ENCODE measurements at places on chromosomes 4 and X.

- no peak for DNase-seq
Measured at GRCh38 chrX:18174971-18175370, 45.7 kb downstream of the BEND2 start.

DNA sequence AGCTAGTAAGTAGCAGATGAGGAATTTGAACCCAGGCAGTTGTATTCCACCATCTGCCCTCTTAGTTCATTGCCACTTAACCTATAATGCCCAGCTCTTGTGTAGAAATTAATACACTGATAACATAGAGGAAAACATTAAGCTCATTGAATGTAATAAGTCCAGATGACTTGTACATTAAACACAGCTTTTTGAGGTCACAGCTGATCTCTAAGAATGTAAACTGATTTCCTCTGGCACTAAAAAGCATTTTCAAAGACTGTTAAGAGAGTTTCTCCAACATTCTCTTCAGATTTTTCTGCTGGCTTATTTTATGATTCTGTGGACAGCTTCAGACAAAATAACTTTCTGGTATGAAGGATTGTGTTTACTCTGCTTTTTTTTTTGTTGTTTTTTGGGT is 42.7 kb downstream of the HPRT1 start:
- no peak for DNase-seq

GRCh38 chr4:95742179-95742578 is 97.7 kb upstream of the PDHA2 start:
- no peak for DNase-seq

DNA sequence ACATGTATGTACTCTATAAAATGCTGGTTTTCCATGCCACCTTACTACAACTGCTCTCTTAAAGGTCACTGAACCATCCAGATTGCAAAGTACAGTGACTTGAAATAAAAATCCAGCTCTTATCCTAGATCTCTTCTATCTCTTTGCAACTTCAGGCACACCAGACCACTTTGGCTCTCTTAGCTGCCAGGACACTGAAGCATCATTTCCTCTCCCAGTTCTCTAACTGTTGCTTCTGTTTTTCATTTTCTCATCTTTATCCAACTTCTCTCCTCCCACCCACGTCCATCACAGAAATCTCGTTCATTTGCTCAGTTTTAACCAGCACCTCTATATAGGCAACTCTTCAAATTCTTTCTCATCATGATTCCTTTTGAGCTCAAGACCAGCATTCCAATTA is 74.3 kb downstream of the METTL14 start:
- no peak for DNase-seq

- no peak for DNase-seq
Measured at GRCh38 chrX:63664741-63665140, 120.3 kb downstream of the ARHGEF9 start.

GRCh38 chr4:156628858-156629257 is 342.7 kb downstream of the PDGFC start:
- DNase-seq, result no peak

DNA sequence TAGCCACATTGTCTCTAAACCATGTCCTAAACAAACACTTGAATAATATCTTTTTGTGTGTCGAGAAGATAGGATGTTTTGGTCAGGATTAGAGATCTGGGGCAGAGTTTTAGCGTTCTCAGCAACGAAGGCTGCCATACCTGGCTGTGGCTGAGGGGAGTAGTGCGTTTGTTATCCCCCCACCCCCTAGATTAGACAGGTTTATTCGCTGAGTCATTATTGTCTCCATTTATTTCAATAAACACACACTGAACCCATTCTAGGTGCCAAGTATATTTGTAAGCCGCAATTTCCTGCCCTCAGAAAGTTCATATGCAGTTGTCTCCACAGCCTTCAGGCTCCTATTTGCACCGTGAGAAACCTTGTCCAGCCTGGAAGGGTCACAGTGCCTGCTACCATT is 1684.8 kb upstream of the TENM3 start:
- no peak for DNase-seq

DNA sequence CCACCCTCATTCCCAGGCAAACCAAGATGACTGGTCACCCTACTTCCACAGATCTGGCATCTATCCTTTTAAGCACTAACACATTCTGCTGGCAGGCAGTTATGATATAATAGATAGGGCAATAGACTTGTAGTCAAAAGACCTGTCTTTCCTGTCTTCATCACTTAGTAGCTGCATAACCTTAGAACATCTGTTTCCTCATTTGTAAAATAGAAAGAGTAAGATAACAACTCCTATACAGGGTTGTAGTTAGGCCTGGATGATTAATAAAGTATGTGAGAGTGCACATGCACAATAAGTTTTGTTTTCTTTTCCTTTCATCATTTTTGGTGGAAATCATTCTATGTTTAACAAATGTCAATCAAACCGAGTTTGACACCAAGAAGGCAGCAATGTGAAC is 72.1 kb downstream of the GPR82 start:
- no peak for DNase-seq

DNA sequence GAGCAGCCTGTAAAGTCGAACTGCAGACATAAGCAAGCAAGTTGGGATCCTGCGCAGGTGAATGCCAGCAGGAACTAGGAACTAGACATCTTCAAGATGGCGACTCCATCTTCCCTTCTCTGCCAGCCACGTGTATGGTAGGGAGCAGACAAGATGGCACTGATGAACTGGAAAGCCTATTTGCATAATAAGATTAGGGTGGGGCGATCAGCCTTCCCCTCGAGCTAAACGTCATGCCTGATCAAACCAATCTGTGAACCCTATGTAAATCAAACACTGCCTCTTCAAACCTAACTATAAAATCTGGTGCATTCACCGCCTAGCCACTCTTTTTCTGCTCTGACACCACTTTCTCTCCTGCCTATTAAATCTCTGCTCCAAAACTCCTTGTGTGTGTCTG is 28.1 kb upstream of the LGI2 start:
- no peak for DNase-seq

DNA sequence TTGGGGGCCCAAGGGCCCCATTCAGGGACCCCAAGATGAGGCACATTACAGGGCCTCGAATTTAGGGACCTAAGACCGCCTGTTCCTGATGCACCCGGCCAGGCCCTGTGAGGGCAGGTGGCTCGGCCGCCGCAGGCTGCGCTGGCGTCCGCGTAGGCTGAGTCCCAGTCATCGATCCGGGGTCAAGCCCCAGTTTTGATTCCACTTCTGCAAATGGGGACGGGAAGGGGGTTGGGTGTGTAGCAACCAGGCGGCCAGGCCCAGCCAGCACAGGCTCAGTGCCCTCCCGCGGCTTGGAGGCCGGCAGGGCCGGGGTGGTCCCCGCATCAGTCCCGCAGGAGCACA is 327 bp downstream of the PNPLA4 start:
- DNase-seq, result peak; percentile 1

- no peak for DNase-seq
Measured at GRCh38 chr4:22695917-22696316, 3.2 kb downstream of the GBA3 start.

- no peak for DNase-seq
Measured at GRCh38 chrX:23898412-23898959, 9.3 kb downstream of the APOO start.

- DNase-seq, result no peak
Measured at GRCh38 chr4:173218411-173219125, 50.0 kb downstream of the GALNT7 start.

- no peak for DNase-seq
Measured at GRCh38 chrX:23727206-23727605, 15.9 kb downstream of the ACOT9 start.

DNA sequence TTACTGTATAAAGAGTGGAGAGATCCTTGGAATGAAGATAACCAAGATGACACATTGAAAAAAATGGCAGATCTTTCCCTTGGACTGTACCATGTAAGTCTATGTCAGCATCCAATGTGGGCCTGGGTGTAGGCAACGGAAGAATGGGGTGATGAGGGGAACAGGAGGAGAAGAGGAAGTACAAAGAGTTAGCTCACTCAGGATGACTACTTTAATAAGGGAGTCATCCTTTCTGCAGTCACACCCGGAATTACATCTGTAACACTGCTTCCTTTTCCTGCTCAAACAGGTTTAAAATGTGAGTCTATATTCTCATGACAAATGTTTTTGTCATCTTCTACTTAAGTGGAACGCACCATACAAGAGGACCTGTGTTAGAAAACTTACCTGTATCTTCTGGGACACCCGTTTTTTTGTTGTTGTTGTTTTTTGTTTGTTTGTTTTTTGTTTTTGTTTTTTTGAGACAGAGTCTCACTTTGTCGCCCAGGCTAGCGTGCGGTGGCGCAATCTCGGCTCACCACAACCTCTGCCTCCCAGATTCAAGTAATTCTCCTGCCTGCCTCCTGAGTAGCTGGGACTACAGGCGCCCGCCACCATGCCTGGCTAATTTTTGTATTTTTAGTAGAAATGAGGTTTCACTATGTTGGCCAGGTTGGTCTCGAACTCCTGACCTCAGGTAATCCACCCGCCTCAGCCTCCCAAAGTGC is 18.0 kb downstream of the HPSE start:
- DNase-seq, result no peak

- DNase-seq, result no peak
Measured at GRCh38 chr4:150938417-150938816, 76.7 kb downstream of the LRBA start.

DNA sequence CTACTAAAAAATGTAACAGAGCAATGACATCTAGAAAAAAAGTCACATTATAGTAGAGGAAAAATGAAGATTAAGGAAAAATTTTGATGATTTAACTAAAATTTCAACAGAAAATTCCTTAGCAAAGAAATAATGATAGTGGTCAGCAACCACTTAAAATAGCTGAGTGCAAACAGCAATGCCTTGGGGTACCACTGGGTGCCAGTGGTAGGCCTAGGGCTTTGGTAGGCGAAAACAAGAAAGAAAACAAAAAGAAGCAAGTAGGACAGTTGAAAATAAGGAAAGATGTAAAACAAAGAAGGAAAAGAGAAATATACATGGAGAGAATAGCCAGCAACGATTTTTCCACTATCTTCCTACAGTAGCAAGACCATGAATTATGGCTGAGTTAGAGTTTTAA is 313.5 kb upstream of the IRS4 start:
- DNase-seq, result no peak

DNA sequence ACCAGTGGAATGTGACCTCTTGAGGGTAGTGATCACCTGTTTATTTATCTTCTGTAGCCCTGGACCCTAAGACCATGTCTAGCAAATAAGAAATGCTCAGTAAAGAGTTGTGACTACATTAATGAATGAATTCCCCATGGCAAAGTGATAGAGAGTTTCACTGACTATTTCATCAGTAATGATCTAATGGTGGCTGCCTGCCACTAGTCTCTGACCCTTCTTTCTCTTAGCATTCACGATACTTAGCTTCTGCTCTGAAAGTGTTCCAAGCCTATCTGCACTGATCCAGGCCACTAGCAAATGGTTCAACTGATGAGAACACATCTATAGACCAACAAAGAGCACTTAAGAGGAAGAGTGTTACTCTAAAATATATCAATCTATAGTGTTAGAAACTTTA is 50.0 kb upstream of the RASGEF1B start:
- DNase-seq, result no peak

DNA sequence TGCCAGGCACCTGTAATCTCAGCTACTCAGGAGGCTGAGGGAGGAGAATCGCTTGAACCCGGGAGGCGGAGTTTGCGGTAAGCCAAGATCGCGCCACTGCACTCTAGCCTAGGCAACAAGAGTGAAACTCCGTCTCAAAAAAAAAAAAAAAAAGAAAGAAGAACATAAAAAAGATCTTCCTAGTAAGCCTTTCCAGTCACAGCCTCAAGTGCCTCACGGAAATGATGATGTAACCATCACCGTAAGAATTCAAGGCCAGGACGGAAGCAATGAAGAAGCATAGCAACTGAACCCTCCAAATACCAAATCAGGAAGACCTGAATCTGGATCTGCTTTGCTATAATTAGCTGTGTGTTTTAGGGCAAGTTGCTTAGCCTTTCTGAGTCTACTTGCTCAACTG is 28.8 kb downstream of the RBM47 start:
- no peak for DNase-seq

DNA sequence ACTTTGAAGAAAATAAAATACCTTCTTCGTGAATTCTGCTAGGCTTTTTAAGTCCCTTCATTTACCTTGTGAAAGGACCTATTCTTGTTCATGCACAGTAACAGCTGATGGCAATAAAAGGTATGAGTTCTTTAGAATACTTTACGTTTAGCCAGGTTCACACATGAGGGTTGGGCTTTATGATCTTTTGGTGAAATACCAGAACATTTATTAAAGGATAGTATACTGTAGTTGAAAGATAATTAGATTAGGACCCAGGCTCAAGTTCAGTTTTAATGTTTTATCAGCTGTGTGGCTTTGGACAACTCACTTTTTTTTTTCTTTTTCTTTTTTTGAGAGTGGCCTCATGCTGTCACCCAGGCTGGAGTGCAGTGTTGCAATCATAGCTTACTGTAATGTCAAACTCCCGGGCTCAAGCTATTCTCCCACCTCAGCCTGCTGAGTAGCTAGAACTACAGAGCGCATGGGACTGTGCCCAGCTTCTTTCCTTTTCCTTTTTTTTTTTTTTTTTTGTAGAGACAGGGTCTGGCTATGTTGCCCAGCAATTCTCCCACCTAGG is 28.2 kb upstream of the NEIL3 start:
- DNase-seq, result no peak

DNA sequence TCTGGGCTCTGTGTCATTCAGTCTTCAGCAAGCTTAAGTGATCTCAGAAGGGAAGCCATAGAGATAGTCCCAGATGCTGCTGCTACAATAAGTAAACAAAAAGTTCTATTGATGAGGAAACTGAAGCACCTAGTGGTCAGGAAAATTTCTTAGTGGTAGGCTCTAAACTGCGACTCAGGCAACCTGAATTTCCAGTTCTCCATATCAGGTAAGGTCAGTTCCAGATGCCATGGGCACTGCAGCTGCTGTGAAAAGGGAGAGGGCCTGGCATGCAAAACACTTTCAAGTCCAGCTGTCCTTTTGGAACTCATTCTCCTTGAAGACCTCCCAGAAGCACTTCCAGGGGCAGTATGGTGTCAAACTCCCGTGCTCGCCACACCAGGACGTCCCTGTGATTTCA is 46.2 kb downstream of the REELD1 start:
- no peak for DNase-seq

DNA sequence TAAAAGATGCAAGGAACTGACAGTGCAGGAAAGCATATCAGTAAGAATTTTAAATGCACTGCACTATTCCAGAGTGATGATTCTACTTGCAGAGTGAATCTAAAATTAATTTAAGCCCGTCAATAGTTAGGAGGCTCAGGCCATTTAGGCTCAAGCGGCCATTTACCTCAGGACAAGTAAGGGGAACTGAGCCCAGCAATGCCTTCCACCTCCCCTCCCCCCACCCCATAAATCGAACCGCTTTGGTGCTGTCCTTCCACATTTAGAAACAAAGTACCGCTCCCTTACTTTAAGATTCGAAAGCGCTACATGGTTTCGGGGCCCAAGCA is 665 bp downstream of the RBM41 start:
- no peak for DNase-seq

DNA sequence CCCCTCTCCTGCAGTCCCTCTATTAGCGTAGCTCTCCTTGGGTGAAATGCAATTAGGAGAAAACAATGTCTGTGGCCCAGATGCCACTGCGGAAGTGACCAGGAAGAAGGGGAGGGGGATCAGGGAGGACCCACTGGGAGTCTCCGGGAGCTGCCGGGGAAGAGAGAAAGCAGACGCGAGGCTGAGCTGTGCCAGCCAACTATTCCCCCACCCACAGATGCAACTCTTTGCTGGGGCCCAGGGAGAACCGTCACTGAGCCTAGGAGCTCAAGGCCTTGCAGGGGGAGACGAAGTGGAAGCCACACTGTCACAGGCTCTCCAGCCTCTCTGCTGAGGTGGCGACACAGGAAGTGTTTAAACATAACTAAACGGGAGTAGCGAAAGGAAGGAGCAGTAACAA is 149.2 kb downstream of the BCOR start:
- no peak for DNase-seq

All from stimulated activated CD8-positive, alpha-beta memory T cell treated with anti-CD3 and anti-CD28 coated beads, Interleukin-2, amount 100 ng/mL, for 48 hours (primary cell).